Fibroblast of skin of right biceps (primary cell): ENCODE measurements at places on chromosomes 6 and 20.
A peak's percentile ranks its signal among the peaks of the same experiment; 100 is the strongest.

GRCh38 chr6:8269872-8270454 lies 165.4 kb downstream of the SLC35B3 start:
- no peak for DNase-seq

DNA sequence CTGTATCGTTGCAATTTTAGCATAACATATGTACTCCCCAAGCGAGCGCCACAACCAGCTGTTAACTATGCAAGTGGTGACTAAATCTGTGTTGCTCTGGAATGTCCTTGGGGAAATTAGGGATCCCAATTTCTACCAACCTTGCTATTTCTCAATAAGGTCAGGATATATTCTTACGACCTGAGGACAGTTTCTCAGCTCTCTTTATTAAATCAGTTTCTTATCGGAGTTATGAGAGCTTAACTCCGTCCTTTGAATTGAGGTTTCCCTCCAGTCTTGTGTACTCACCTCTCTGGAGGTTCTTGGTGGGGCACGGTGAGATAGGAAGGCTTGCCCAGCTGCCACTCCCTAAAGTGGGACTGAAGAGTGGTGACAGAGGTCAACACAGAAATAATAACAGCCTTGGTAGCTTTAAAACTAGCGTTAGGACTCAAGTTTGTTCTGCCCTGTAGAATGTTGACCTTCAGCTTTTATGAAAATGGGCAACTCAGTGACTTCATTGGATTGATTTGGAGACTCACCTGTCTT lies 694 bp downstream of the MRPS18B start:
- peak; percentile 31 for DNase-seq

DNA sequence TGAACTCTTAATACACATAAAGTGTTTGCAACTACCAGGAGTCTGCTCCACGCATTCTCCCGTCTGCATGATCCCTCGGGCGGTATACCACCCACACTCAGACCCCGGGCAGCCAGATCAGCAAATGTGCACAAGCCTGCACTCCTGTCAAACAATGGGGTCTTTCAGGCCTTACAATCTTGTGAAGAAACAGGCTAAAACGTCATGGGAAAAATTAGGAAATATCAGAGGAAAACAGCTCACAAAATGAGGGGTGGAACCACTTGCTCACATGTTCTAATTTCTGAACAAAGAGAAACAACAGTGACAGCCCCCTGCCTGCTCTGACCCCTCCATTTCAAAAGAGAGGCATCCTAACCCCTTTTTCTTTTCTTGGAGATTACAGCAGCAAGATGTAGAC lies 69.4 kb downstream of the BACH2 start:
- DNase-seq = no peak

DNA sequence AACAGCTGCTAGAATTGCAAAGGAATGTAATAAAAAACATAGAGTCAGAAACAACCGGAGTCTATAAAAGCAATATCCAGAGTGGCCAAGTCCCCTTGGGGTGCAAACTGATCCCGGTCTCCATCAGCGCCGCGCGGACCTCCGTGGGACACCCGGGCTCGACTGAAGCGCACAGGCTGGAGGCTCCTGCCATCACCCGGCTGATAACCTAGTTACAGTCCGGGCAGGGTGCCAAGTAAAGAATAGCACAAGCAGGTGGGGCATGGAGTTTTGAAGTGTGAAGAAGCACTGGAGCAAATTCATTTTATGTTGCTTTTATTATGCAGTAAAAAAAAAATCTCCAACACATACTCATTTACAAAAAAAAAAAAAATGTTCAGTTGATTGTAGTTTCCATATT lies 205.1 kb upstream of the GMDS start:
- DNase-seq = no peak

DNA sequence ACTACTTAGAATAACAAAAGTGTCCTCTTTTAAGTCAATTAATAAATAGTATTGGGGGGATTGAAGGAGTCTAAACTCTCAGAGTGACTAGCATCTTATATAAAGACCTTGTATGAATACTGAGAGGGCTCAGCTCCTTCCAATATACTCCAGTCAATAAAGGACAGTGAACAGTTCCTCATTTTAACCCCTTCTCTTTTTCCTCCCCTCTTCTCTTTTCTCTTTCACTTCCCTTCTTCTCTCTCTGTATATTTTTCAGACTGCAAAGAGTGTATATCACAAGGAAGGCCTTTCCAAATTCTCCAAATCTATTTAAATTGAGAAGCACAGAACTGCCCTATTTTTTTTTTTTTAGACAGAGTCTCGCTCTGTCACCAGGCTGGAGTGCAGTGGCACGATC lies 99.5 kb downstream of the CD164 start:
- no peak for DNase-seq

DNA sequence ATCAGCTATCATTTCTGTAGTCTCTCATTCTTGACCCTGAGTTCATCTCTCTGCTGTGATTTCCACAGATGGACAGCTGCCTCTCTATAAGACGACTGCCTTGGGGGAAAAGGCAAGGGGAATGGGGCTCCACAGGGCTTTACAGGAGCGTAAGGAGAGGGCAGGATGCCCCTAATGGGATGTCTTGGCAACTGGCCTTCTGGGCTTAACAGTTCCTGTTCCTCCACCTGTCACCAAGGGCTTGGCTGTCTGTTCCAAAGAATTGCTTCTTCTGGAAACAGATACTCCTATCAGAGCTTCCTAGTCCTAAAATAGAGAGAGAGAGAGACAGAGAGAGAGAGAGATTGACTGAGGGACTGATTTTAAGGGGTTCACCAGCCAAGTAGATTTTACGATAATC lies 181.9 kb downstream of the TMEM200A start:
- DNase-seq = no peak

GRCh38 chr6:118652051-118652615 lies 742 bp upstream of the CEP85L start:
- no peak for DNase-seq
